ENCODE measurements at places on chromosomes 13 and 19.

- no peak for DNase-seq
These were observed 39.6 kb downstream of the NUMBL start for GRCh38 chr19:40650749-40651305.

DNA sequence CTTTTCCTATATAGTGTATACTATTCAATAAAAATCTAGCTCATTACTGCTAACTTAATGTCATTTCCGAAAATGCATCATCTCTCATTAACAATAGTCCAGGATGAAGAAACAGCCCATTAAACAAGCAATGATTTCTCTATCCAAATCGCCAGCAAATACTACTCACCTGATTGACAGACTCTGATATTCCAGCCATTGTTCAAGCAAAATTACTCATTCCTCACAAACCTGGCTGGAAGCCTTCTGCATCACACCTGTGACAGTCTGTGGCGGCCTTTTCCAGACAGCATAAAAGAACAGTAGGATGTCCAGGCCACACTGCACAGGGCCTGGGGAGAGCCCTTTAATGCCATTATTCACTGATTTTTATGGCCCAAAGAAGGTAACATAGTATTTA, 115.9 kb downstream of the ABCC4 start:
- DNase-seq: no peak

GRCh38 chr13:45541806-45542205, 73.7 kb downstream of the ERICH6B start:
- DNase-seq: no peak

GRCh38 chr19:32350987-32351348, 5.6 kb downstream of the ZNF507 start:
- no peak for DNase-seq

DNA sequence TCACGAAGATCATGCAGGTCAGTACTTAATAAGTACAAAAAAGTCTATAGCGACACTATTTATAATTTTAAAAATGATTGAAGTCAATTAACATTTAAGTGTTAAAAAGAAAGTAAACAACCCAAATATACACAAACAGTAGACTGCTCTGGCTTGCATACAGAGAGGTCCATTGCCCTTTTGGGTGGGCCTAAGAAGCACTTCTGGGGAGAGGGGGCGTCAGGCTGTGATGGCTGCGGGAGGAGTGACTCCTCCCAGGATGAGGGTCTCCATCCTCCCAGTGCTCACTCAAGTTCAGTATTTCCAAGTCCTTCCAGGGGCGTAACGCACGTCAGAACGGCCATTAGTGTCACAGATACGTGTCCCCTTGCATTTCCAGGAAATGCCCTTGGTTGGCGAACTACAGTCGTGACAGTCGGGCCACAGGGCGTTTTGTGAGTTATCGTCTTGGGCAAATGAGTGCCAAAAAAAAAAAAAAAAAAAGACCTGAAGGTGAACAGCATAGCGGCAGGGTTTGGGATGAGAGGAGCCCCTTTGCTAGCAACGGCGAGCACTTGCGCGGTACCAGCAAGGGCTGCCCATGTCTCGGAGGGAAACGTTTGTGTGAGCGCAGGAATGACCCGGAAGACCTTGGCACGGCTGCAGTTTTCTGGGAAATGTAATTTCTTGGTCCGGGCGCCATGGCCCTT, at the start of gene SCGB2B2:
SCGB2B2 (minus strand) TSS at position 463 of the 689 bp plus-strand sequence. CDS start 82,596 bp downstream, outside the sequence.
- DNase-seq: peak; percentile 91

DNA sequence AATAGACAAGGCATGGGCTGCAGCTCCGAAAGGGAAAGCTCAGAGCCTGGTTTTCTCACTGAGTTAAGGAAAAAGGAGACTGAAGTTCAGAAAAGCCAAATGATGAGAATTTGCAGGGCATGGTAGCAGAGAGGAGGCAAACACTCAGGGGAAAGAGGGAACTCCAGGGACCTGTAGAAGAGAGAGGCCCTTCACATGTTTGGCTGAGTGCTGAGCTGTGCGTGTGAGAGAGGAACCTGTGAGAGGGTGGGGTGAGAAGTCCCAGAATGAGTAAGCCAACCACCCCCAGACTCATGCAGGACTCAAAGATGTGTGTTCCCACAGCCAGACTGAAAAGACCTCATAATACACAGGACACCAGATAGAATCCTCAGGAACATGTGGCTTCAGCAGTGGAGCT, 2.8 kb upstream of the CRYL1 start:
- DNase-seq: no peak

DNA sequence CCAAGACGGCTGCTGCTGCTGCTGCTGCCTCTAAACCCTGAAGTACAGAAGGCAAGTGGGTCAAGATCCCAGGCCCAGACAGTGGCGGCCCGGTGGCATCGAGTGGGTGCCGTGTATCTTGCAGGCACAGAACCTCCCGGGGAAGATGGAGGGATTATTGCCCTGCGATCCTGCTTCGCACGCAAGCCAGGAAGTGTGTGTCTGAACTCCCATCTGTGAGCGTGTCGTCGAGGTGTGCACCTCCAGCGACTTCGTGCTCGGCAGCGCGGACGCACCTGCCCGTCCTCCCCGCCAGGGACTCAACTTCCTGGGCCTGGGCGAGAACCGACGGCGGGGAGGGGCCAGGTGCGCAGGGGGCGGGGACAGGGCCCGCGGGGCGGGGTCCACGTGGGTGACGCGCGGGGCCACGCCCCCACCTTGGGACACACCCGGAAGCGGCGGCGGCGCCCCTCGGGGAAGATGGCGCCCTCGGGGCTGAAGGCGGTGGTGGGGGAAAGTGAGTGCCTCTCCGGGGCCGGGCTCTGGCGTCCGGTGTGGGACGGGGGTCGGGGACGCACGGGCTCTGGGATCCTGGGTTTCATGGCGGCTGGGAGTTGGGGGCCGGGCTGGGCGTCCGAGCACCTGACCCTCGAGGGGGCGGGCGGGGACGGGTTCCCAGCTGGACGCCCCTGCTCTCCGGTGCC, at the start of gene STXBP2:
STXBP2 (plus strand) TSS at position 420 of the 683 bp plus-strand sequence; CDS start at position 460, 40 bp downstream.
- DNase-seq: no peak

DNA sequence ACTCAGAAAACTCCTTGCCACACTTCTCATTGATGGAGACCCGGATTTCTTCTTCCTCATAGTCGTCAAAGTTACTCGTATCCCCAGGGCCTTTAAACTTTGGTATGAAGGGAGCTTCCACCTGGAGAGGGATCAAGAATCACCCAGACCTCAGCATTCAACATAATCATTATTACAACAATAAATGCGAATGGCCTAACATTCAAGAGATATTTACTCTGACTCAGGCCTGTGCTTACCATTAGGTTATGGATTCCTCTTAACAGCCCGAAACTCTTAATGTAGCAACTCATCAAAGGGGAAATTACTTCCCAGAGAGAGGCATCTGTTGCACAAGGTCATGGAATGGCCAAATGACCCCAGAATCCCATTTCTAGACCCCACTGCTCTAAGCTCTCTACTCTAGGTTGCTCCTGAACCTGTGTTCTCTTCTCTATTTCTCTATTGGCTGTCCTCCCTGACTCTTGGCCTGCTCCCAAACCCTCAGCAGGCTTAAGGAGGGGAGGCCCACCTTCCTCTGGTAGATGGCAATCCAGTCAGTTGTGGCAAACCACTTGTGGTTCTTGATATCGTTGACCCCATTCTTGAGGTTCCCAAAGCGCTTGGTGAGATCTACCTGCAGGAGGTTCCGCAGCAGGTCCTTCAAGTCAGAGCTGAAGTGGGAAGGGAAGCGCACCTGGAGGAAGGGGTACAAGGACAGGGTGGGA, 2.7 kb upstream of the SAMD1 start:
- DNase-seq: no peak

DNA sequence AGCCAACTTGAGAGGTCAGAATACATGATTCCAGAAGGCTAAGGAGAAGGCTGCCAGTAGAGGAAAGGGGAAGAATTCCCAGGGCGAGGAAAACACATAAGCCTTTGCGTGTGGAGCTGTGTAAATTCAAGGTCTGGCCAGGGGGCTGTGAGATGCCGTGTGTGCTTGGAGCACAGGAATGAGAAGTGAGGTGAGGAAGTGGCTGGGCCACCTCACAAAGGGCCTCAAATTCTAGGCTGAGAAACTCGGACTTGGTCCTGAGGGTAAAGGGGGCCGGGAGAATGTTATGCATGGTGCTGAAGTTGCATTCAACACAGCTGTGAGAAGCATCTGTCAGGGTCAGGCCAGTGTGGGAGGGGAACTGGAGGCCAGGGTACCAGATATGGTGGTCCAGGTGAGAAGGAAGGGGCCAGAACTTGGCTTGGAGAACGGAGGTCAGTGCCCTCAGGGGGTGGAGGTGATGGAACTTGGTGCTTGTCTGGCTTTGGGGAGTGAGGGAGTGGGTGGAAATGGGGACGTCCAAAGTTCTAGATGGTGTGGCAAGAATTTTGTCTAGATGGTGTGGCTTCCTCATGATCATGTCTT, 4.9 kb upstream of the ZNF580 start:
- DNase-seq: no peak

- no peak for DNase-seq
These were observed 1.1 kb downstream of the ZBTB45 start for GRCh38 chr19:58518256-58519086.

DNA sequence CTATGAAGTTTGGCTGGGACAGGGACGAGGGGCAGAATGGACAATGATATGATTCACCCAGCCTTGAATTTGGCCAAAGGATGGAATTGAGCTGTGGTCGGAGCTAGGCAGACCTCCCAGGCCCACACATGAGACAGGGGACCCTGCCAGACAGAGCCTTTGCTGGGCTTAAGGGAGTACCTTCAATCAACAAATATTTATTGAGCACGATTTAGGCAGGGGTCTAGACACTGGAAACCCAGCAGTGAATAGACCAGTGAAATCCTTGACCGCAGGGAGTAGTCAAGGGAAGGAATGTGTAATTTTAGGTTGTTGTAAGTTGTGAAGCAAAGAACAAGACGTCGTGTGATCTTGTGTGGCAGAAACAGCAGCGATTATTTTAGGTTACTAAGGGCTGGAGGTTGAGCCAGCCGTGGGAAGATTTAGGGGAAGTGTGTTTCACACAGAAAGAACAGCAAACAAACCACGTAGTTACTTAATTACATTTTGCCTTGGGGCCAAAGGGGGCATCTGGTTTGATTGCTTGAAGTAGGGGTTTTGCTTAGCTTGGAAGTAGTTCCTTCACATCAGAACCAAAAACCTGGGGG, 16.9 kb upstream of the AP1M2 start:
- DNase-seq: no peak

DNA sequence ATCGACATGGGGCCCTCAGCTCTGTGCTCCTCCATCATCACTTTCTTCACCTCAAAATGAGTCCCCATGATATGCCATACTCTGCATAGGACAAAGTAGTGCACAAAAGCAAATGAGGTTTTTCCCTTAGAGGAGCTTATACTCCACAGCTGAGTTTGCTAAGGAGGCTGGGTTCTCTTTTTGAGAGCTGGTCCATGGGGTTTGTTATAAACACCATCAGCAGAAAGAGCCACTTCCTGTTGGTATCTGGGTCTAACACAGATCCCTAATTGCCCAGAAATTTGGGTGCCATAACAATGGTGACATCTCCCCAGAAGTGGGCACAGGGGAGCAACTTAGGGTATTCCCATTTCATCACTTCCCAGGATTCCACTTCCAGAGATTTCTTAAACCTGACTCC, 395.7 kb downstream of the FOXO1 start:
- no peak for DNase-seq

DNA sequence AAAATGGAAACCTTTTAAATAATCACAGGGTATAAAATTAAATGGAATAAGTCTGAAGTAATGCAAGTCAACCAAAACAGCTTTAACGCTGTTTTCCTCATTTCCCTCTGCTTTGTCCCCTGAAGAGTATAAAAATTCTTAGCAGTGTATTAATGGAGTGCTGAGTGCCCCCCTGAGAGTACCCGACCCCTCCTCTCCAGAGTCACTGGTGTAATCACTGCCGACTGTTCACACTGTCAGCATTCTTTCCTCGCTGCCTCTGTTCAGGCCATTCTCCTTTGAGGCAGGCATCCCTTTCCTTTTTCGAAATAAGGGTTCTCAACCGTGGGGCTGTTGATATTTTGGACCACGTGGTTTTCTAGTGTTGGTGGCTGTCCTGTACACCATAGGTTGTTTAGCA, 146.9 kb upstream of the SLC10A2 start:
- no peak for DNase-seq

- no peak for DNase-seq
These were observed 19.4 kb upstream of the PAK4 start for GRCh38 chr19:39106194-39106593.

- DNase-seq: no peak
These were observed 256.5 kb downstream of the UQCRFS1 start for GRCh38 chr19:28956421-28956820.

DNA sequence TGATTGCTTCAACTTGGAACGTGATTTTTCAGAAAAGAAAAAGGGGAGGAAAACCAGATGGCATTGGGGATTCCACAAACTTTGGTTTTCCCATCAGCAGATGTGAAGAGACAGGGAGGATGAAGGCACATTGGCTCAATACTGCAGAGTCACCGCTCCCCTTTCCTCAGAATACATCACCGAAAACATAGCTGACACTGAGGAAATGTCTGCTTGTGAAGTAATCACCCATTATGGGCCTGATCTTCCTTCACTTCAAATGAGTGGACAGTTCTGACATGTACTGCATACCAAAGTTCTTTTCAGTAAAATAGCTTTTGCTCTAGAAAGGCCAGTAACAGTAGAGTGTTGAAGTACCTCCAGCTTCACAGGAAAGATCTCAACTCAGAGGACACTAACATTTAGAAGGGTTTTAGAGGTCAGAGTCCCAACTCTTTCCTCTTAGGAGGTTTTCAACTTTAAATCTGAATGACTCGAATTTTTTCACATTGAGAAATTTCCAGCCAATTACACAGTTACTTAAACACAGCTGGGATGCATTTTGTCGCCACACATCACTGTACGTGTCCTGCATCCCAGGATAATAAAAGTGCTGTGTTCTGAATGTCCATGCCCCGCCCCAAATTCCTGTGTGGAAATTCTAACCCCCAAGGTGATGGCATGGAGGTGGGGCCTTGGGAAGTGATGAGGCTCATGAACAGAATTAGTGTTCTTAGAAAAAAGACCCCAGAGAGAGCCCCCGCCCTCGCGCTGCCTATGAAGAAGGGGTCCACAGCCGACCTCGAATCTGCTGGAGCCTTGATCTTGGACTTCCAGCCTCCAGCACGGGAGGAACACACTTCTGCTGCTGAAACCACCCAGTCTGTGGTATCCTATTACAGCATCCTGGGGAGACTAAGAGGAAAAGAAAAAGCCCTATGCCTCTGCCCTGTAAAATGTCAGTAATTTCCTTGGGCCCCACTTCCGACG, 77.7 kb downstream of the COL4A1 start:
- no peak for DNase-seq

- DNase-seq: no peak
These were observed 4.4 kb upstream of the FCER2 start for GRCh38 chr19:7706188-7706954.

- no peak for DNase-seq
These were observed 137.5 kb downstream of the FREM2 start for GRCh38 chr13:38824342-38824741.
